NCI-H526 treated with DMSO at 0.1 percent for 48 hours (cell line): ENCODE measurements at places on chromosomes 7 and 10.

- no peak for DNase-seq
Observed at GRCh38 chr10:59631882-59632807, 77.5 kb downstream of the SLC16A9 start.

DNA sequence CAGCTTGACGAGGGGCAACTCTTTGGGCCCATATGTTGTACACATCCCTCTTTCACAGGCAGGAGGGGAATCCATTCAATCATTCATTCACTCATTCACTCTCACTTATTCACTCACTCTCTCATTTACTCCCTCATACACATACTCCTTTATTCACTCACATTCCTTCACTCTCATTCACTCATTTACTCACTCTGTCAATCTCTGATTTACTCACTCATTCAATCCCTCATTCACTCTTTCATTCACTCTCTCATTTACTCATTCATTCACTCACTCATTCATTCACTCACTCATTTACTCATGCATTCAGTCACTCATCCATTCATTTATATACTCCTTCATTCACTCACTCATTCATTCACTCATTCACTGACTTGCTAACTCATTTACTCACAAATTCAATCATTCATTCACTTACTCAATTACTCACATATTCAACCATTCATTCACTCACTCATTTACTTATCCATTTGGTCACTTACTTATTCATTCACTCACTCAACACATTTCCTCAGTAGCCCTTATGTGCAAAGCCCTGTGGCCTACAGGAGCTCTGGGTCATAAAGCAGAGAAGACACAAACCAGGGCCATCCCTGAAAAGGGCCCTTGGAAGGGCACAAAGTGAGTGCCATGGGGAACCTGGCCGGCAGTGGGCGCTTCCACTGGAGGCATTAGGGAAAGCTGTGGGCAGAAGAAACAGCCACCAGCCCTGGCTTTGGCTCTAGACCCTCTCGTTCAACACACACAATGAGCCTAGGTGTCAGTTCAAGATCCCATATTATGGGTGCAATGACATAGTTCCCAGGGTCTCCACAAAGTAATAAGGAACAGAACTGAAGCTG lies 26.0 kb downstream of the HIP1 start:
- no peak for DNase-seq

GRCh38 chr7:159172400-159172799 lies 27.7 kb upstream of the VIPR2 start:
- DNase-seq, result no peak

DNA sequence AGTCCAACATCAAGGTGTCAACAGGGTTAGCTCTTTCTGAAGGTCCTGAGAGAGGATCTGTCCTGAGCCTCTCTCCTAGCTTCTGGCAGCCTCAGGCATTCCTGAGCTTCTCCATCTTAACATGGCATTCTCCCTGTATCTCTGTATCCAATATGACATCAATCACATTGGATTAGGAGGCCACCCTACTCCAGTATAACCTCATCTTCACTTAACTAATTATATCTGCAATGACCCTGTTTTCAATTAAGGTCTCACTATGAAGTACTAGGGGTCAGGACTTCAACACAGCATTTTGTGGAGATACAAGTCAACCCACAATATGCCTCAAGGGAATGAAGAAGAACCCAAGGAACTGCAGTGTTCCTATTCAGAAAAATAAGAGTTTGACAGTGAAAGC lies 133.8 kb downstream of the RELN start:
- no peak for DNase-seq

DNA sequence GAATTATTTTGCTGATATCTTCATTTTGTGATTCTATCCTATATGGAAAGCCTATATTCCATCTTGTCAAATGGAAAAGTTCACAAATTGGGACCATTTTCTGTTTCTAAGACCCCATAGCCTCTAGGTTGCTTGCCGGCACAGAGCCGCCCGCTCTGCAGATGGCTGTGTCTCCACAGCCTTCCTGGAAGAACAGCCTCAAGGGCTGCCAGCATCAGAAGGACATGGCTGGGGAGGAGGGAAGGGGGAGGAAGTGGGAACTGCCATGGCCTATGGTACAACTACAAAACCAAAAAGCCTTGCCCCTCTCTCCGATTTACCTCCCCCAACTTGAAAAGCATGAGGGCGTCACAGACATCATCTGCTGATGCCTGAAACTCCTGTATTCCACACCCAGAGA lies 75.9 kb downstream of the LANCL2 start:
- DNase-seq, result no peak

GRCh38 chr7:94436018-94436604 lies 41.4 kb downstream of the COL1A2 start:
- peak; percentile 38 for DNase-seq

DNA sequence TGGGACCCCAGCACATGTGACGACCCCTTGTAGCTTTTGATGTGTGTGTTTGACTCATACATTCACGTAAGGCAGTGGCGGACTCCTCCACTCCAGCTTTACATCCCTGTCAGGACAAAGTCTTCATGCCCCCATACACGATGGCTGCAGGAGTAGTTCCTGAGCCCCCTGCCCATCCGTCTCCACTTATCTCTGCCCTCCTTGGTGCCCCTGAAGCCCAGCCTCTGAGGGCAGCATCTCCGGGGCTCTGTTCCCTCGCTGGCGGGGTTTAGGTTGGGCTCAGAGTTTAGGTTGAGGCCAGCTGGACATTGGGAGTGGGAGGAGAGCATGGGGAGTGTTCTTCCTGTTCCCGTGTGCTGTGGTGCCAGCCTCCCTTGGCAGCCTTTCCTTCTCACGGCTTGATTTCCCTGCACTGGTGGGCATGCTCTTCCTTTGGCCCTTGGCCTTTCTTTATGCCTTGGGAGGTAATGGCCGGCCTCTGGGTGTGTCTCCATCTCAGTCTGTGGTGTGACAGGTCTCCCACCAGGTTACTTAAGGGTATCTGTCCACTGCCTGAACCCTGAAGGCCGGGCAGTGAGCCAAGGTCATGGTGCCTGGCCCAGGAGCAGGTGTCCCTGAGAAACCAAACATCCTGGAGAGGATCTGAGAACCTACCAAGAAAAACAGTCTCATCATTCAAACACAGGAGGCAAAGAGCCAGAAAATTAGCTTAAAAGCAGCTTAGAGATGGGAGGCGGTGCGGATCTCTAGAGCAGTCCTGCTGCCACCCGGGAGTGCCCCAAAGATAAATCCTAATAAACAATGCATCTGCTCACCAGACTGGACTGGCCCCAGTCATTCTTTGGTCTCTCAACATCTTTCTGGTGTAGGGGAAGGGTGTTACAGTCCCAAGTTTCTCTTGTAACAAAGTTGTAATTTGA lies 85.5 kb downstream of the GLRX3 start:
- no peak for DNase-seq

DNA sequence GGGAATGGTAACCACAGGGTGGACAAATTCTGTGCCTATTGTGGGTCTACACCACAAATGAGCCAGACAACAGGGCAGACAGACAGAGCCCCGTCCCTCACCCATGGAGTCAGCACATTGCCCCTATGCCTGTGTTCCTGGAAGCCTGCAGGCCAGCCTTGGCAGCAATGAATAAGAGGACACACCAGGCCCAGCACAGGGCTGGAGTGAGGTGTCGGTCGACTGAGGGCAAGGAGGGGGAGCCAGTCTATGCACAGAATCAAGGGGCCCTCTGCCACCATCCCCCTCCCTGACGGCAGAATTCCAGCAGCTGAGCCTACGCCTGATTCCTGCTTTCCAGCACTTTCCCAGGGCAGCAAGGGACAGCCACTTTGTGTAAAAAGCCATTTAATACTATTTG lies 98.2 kb downstream of the CALN1 start:
- no peak for DNase-seq

- DNase-seq, result no peak
Observed at GRCh38 chr7:55484834-55485233, 87.5 kb downstream of the VOPP1 start.

GRCh38 chr7:73768641-73769480 lies 1.2 kb downstream of the CLDN3 start:
- no peak for DNase-seq

GRCh38 chr10:101380353-101381017 lies 26.5 kb downstream of the BTRC start:
- peak; percentile 30 for DNase-seq

DNA sequence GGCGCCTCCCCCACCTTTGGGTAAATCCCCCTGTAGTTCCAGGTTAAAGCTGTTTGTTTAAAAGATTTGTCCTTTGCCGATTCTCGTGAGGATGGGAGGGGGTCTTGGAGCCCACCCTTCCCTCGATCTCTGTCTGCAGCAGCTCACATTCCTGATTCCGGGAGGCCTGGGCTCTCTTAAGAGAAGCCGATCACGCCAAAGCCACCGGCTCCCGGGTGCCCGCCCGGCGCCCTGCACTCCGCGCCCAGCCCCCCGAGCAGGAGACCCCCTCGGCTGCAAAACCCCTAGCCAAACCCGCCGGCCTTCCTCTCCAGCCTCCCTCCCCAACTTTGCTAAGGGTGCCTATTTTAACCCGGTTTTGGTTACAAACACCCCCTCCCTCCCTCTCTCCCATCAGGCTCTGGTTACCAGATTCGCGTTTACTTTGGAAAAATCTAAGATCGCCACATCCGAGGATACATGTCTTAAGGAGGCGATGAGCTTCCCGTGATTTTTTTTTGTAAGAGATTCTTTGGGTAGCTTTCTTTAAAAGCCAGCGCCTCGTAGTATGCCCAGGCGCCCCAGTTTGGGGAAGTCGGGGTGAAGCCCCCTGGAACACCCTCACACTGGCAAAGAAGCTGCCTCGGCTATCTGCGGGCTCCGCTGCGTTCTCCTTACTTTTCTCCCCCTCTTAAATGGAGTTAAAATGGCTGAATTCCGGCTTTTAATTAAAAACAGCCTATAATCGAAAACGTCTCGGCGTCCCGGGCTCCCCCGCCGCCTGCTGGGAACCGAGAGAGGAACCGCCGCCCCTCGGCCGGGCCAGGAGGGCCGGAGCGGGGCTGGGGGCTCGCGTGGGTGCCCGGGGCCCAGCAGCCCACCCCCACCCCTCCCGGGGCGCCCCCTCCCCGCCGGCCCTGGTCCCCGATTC lies 983 bp downstream of the TNRC18 start:
- DNase-seq, result peak; percentile 16

DNA sequence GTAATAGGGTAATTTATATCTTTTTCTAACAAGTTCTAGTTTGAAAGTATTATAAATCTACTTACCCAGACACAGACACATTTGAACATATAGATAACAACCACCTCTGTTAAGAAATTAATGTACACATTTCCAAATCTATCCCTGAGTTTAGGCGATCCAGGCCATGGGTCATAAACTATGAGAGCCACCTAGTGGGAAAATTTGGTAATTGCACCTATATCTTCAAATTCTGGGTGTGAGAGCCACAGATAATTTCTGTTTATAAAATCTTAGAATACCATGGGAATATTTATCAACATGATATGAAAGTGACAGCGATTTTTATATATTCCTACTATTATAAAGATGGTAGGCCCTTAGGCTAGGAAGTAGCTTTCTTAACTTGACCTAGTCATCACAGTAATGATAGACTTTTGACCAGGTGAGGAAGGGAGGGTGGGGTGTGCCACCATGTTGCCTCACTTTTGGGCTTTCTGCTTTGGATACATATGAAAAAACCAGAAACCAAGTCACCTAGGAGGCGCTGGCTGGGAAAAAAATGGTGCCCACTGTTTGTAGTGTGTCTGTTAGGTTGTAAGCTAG lies 8.0 kb upstream of the EPHA1 start:
- peak; percentile 15 for DNase-seq

GRCh38 chr7:122676466-122676865 lies 22.5 kb downstream of the RNF133 start:
- no peak for DNase-seq

- no peak for DNase-seq
Observed at GRCh38 chr10:58796824-58797223, 284.2 kb downstream of the BICC1 start.

DNA sequence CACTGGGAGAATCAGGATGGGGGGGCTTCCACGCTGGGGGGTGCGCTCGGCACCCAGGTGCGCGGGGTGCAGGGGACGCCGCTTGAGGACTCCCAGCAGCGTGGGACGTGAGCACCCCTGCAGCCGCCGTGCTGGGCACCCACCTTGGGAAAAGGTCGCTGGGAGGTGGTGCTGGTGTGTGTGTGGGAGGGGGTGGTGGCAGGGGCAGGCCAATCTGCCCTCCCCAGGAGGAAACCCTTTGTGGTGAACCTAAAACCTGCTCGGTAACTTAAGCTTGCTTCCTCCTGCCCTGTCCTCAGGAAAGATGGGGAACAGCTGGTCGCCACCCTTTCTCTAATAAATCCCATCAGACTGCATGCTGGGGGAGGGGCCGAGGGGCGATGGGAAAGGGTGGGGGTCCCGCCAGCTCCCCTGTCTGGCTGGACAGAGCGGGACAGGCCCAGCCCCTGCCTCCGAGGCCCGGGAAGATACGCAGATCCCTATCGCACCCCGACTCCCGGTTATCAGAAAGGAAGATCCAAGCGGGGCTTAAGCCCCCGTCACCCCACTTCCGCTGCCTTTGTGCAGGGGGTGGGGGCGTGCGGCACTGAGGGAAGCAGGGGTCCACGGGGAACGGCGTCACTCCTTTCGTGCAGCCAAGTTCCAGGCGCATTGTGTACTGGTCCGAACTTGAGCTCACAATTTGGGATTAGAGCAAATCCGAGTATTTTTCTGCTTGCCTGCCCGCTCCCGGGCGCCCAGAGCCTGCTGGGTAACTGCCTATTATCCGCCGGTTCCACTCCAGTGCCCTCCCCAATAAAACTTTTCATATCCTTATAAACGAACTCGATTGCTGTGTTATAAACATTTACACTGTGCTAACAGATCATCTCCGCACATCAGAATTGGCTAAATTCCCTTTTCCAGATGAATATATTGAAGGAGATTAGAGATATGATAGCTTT lies 64.6 kb downstream of the UNCX start:
- no peak for DNase-seq

DNA sequence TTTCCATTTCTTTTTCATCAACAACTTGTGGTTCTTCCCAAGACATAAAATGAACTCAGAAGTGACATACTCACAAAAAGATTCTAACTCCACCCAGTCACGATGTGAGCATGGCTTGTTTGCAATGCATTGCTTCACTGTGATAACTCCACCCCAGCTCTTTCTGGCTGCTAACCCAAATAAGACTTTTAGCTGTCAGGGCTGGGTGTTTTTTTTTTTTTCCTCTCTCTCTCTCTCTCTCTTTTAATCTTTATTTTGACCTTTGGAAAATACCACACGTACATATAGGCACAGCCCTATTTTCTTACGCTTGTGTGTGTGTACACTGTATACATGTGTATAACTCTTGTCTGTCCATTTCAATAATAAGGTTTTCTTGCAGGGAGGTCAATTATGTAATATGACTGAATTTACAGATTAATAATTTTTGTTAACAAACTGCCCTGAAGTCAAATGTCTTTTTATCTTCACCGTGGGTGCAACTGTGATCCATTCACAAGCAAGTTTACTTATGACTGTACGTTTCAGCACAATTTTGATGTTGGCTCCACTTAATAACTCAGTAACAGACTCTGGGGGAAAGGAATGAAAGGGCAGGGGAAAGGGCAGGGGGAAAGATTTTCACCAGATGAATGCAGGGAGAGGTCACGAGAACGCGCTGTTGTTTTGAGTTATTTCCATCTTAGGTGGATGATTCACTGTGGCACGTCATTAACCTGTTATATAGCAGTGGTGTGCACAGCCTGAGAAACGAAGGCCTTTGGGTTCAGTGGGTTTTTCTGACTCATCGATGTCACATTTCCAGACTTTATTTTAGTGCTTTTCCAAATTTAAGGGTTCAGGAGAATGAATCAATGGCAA lies 49.1 kb downstream of the APBB1IP start:
- no peak for DNase-seq

GRCh38 chr10:93790439-93790838 lies 32.7 kb downstream of the LGI1 start:
- DNase-seq, result no peak
